ENCODE measurements at places on chromosomes 13 and 19.
A peak's percentile ranks its signal among the peaks of the same experiment; 100 is the strongest.

DNA sequence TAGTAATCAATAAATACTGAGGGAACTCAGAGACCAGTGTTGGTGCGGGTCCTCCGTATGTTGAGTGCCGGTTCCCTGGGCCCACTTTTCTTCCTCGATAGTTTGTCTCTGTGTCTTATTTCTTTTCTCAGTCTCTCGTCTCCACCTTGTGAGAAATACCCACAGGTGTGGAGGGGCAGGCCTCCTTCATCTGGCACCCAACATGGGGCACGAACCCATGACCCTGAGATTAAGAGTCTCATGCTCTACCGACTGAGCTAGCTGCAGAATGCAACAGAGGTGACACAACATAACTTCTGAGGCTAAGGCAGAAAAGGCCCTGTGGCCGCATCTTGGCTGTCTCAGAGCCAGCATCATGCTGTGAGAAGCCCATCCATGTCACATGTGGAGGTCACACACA is 5.3 kb upstream of the ZNF613 start:
- no peak for DNase-seq

DNA sequence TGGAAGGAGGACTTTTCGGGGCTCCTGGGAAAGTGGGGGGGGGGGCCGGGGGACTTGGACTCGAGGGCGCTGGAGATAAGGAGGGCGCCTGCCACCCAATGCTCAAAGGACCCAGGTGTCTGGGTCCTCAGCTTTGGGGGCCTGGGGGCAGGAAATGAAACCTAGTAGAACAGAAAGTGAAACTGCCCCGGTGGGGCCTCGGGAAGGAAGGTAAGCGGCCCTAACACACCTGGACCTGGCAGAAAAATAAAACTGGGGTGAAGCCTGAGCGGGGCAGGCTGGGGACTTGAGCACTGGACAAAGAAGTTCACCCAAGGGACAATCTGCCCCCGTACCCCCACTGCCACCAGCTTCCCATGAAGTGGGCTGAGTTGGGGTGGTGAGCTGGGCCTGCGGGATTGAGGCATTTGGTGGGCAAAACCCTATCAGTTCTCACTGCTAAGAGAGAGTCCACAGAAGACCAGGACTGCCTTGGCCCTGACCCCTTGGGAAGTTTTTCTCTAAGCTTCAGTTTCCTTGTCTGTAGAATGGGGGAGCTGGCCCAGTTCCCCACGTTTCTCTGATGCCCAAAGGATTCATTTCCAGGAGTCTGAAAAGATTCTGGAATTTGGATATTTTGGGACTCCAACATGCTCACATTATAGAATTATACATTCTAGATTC is 2.3 kb downstream of the PRKD2 start:
- DNase-seq = no peak

DNA sequence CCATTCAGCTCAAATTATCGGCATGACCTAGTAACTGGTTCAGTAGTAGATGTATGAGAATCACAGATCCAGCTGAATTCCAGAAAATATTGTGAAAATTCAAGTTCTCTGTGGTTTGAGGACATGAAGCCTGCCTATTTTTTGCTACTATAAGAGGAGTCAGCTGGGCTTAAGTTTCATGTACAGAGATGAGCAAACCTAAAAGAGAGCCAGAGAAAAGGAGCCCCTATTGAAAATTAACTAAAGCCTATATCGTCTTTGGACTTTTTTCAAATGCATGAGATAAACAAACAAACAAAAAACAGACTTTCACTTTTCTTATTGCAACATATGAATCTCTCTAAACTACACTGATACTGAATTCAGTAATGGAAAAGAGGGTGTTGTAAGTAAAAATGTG is 106.8 kb upstream of the SPRY2 start:
- no peak for DNase-seq

DNA sequence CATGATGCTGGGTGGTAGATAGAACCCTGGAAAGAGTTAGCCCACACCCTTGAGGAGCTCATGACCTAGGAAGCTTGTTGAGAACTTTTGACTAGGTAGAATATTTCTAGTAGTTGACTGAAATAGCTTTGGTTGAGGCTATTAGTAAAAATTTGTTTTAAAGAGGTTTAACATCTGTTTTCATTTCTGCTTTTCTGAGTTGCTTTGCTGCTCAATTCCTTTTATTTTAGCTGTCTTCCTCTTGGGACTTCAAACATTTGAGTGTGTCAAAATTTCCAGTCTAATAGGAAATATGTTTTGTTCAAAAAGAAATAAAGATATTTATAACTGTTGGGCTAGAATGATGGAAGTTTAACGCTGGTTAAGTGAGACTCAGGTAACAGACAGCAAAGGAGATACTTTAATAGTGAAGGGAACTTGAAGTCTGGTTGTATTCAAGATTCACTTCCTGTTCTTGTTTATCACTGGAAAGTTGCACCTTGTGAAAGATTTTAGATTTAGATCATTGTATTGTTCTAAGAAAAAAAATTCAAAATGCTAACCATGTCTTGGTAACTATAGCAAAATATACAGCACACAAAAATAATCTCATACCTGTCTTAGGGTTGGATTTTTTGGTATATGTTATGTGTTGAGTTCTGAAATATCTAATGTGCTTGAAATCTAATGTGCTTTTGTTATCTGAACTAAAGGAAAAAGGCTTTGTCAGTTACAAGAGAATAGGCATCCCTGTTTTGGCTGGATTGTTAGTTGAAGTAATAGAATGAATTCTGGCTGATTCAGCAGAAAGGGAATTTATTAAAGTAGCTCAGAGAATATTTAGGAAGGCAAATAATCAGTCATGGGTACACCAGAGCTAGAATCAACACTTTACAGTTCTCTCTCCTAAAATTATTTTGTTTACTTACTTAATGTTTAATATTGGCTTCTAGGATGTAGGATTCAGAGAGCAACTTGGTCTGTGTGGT is 24.4 kb upstream of the GPR18 start:
- no peak for DNase-seq

DNA sequence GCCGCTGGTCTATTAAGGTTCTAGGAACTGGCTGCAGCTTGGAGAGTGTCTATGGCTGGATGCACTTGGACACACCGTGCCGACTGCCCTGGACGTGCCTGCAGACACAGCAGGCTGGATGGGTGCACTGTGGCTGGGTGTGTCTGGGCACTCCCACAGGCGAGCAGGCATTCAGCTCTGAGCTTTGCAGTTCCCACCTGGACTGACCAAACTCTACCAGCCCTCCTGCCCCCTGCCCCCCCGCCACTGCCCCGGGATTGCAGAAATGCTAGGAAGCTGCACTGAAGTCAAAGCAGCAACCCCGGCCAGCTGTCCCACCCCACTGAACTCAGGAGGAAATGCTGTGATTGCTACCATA is 7.0 kb upstream of the LRP3 start:
- no peak for DNase-seq

DNA sequence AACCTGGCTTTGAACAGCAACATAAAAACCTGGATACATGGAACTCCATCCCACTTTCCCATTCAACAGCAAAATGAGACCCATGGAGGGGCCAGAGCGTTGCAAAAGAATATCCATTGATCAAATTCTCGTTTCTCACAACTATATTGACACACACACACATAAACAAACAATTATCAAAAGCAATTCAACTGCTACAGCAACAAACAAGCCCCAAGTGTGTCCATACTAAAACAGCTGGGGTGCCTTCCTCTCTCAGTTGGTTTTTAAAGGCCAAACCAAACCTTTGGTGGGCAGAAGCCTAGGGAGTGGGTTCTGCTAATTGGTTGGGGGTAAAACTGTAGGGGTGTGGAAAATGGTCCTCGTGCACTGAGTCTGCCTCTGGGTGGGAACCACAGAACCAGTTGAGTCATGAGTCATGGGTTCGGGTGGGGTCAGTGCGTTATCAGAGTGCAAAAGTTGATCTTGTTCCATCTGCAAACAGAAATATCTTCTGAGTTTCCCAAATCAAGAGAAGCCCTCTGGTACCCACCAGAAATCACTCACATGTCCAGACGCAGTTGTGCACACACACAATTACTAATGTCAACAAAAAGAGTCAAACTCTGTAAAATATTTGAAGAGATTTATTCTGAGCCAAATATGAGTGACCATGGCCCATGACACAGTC is 18.5 kb downstream of the GPR42 start:
- DNase-seq = no peak

GRCh38 chr19:6752256-6753177 is 13.0 kb downstream of the TRIP10 start:
- DNase-seq = no peak

DNA sequence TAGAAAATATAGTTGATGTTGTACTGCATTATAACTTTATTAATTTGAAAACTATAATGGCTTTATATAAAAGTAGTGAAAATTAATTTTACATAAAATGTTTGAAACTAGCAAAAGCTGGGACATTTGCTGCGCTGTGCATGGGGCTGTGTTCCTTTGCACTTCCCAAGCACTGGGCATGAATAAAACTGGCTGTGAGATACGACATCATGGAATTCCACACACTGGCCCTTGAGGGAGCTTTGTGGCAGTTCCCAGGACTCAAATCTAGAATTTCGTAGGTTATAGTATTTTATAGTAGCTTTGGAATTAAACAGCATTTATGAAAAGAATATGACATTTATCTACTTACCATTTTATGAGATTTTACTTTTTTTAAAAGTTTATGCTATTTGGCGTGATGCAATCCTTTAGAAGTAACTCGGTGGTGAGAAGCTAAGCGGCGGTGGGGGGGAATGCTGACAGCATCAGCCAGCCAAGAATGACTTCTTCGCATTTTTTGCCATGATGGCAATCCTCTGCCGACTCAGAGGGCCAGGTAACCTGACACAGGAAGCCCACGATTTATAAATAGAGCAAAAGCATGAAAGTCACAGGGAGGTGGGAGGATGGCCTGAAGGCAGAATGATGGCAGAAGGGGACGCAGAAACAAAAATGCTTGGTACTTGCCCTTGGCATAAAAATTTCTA is 553.5 kb downstream of the MYO16 start:
- DNase-seq = no peak

DNA sequence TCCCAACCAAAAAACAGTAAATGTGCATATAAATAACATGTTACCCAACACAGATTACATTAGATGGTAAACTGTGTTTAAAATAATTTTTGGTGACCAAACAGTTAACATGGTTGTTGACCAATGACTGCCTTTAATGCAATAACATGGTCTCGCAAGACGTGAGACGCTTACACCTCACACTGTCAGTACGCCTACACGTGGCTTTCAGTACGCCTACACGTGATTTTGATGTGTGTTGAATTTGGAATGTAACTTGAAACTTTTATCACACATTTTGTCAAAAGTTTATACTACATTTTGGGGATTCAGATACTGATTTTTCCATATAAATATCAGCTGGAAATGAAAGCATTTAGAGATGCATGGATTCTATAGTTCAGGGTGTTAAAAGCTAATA is 32.0 kb downstream of the SLC7A9 start:
- DNase-seq = no peak

- no peak for DNase-seq
Observed at GRCh38 chr19:49498475-49498874, 2.2 kb downstream of the RPS11 start.

DNA sequence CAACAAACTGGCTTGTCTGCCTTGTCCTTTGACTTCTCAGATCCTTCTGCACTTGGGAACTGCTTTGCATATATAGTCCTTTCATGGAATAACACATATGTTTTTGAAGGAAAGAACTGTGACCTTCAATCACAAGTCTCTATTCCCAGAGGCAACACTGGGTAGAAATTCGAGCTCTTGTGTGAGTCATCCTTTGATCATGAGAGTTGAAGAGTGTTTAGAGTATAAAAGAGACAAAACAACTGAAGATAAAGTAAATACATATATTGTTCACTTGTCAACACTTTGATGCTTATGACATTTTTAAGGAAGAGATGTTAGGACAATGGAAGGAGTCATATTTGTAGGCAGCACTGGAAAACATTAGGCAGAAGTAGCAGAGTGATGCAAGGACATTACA is 5.2 kb upstream of the OR7A5 start:
- no peak for DNase-seq

- DNase-seq = no peak
Observed at GRCh38 chr13:111990362-111990761, 76.6 kb upstream of the SOX1 start.

DNA sequence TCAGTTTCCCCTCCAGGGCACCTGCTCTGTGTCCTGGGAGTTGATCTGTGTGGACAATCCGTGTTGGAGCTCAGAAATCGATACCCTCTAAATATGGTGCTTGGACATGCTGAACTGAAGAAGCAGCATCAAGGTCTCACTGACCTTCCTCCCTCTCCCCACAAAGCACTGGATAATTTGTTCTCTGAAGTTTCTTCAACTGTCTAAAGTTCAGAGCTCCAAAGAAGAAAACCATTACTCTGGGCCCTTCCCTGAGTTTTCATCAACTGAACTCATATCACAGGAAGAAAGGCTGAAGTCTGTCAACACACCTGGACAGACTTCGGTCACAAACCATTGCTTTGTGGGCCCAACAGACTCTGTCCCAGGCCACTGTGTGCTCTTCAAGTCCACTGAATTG is 132.1 kb downstream of the RGCC start:
- DNase-seq = no peak

DNA sequence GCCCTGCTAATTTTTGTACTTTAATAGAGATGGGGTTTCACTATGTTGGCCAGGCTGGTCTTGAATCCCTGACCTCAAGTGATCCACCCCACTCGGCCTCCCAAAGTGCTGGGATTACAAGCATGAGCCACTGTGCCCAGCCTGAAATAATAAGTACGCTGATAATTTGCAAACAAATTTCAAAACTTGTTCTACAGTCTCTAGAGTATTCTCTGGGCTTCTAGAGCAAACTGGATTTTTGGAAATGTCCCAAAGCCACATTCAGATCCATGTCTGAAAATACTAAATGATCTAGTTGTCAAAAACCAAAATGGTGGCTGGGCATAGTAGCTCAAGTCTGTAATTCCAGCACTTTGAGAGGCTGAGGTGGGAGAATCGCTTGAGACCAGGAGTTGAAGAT is 39.9 kb upstream of the PSPC1 start:
- no peak for DNase-seq

DNA sequence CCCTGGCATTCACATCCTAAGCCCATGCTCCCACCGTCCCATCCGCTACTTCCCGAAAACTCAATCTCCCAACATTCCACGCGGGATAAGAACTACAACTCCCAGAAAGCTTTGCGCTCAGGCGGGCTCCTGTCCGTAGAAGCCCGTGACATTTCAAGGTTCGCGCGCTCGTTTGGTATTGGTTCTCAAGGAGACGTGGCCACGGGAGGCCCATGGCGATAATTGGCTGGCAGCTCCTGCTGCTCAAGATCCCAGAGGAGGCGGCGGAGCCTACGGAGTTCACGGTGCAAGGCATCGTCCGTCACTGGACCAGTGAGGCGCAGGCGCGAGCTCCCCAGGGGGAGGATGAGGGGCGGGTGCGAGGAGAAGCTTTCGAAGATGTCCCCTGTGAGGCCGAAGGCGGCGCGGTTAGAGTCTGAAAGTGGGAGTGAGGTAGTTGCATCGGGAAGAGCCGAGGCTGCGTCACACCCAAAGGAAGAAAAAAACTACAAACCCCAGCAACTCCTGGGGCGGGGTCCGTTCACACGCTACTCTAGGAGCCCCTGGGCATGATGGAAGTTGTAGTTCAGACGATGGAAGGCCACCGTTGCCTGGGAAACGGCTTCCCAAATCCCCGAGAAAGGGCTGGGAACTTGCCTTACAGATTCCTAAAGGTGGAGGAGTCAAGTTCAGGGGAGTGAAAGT is 1.2 kb upstream of the MAMSTR start:
- peak; percentile 96 for DNase-seq

Data from T47D (cell line).